ENCODE measurements at places on chromosomes 7 and 10.

DNA sequence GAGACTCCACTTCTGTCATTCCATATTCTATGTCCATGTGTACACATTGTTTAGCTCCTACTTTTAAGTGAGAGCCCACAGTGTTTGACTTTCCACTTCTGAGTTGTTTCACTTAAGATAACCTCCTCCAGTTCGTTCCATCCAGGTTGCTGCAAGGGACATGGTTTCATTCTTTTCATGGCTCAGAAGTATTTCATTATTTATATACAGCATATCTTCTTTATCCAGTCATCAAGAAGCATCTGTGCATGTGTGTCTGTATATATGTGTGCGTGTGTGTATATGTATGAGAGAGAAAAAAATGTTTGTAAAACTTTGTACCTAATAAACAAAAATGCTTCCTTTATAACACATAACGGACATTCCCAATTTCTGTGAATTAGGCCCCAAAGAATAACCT lies 6.2 kb downstream of the SEC61A2 start:
- DNase-seq: no peak

- peak; percentile 68 for DNase-seq
Measured at GRCh38 chr7:101602484-101603241, 26.4 kb downstream of the MYL10 start.

GRCh38 chr10:32132357-32132946 lies 76.2 kb upstream of the KIF5B start:
- no peak for DNase-seq

GRCh38 chr10:77350711-77351119 lies 286.9 kb downstream of the KCNMA1 start:
- peak; percentile 98 for DNase-seq

DNA sequence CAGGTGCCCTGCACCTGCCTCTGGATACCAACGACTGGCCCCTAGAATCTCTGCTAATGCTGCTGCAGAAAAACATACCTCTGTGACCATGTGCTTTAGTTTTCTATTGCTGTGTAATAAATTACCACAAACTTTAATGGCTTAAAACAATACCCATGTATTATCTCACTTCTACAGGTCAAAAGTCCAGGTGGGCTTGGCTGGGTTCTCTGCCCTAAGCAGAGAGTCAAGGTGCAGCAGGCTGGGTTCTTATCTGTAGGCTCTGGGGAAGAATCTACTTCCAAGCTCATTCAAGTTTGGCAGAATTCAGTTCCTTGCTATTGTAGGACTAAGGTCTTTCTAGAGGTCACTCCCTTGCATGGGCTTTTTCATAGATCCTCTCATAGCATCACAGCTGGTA lies 52.3 kb downstream of the CCDC71L start:
- DNase-seq: no peak

DNA sequence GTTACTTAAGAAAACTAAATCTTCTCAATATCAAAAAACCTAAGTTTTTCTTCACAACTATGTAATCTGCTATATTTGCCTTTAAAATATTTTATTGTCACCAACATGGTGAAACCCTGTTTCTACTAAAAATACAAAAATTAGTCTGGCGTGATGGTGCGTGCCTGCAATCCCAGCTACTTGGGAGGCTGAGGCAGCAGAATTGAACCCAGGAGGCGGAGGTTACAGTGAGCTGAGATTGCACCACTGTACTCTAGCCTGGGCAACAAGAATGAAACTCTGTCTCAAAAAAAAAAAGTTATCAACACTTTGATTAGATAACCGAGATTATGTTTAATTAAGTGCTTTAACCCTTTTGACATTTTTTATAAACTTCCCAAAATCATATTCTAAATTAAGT lies 28.3 kb upstream of the CLDN4 start:
- DNase-seq: no peak

GRCh38 chr10:108412323-108412722 lies 1247.8 kb upstream of the SORCS1 start:
- no peak for DNase-seq

- DNase-seq: no peak
Measured at GRCh38 chr10:74855027-74855426, 28.6 kb downstream of the KAT6B start.

DNA sequence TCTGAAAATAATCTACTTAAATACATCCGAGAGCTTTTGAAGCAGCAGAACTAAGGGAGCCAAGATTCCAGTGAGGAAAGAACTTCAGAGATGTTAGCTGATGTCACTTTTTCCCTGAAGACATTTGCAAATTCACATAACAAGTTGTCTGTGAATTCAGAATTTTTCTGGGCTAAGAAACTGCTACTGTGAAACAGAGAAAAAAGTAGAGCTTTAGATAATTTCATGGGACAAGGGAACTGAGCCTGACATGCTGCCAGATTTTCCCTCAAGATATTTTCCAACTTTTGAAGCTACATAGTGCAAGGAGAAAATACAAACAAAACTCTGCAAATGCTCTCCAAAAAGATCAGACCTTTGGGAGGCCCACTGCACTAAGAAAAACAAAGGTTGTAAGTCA lies 484.2 kb downstream of the ANKRD7 start:
- no peak for DNase-seq

DNA sequence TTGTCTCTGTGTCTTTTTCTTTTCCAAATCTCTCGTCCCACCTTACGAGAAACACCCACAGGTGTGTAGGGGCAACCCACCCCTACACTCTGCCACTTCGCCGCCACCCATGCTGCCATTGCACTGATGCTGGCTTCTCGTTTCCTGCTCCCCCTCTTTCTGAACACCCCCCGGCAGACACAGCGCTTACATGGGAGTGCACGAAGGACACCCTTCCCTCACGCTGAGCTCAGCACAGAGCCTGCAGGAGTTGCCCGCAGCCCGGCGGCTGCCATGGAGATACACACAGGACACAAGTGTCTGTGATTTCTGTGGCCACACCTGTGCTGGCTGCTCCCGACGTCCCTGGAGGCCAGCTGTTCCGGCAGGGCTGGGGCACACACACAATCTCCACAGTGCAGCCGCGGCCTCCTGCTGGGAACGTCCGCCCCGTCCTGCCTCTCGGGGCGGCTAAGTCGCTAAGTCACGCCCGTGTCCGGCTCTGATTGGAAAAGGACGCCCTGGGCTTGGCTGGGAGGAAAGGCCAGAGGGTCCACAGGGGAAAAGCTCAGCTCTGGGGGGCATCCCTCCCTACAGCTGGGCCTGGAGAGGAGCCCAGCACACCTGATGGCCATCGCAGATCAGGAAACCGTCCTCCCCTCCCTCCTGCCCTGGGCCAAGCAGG lies 349.8 kb downstream of the PTPRN2 start:
- no peak for DNase-seq

- DNase-seq: no peak
Measured at GRCh38 chr10:26890956-26891355, 30.2 kb upstream of the ABI1 start.

DNA sequence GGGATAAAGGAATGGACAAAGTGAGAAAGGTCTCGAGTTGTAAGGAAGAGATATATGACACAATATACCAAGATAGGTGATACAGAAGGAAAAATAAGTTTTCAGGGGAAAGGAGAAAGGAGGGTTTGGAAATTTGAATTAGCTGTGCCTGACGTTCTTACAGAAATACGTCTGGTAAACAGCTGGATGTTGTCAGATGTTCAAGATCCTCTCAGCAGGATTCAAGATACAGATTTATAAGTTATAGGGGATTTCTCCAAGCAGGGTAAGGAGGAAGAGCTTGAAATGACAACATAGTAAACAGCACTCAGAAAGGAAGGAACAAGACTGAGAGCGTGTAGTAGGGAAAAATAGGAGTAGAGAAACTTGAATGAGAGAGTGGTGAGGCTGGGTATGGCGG lies 1184.1 kb downstream of the TYW1 start:
- no peak for DNase-seq

GRCh38 chr10:28914701-28915100 lies 237.4 kb downstream of the BAMBI start:
- peak; percentile 65 for DNase-seq

GRCh38 chr7:90025771-90026170 lies 128.5 kb upstream of the STEAP1 start:
- DNase-seq: no peak

- DNase-seq: no peak
Measured at GRCh38 chr10:89845541-89846280, 144.3 kb downstream of the KIF20B start.

- no peak for DNase-seq
Measured at GRCh38 chr7:71753236-71753635, 621.3 kb downstream of the GALNT17 start.

DNA sequence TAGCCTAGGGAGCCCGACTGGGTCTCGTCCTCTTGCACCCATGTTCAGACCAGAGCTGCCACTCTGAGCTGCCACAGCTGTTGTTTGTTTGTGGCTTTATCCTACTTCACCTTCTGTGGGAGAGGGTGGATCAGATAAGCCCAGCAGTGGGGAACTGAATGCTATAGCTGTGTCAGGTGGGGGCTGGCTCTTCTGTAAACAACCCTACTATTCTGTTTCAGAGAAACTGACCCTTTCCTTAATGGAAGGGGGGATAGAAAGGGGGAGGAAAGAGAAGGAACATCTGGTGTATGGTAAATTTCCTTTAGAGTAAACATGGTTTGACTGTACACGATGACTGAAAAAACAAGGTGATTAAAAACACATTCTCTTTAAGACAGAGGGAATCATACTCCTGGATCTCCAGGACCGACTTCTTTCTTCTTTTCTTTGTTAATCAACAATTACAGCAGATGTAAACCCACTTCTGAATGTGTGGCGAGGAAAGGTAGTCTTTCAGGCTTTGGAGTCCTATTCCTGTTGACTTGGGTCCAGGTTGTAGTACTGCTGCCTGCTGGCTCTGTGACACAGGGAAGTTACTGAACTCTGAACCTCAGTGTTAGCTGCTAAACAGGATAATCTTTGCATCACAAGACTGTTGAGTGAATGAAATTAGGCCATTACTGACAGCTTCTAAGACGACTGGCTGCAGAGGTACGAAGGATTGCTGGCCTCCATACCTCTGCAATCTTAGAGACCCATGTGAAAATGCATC lies 6.0 kb downstream of the PRXL2A start:
- DNase-seq: no peak

GRCh38 chr10:1739751-1740150 lies 2.4 kb upstream of the ADARB2 start:
- DNase-seq: no peak

GRCh38 chr10:34489973-34490745 lies 324.9 kb downstream of the PARD3 start:
- DNase-seq: peak; percentile 67

- DNase-seq: no peak
Measured at GRCh38 chr7:128255271-128255670, 14.2 kb downstream of the LEP start.

DNA sequence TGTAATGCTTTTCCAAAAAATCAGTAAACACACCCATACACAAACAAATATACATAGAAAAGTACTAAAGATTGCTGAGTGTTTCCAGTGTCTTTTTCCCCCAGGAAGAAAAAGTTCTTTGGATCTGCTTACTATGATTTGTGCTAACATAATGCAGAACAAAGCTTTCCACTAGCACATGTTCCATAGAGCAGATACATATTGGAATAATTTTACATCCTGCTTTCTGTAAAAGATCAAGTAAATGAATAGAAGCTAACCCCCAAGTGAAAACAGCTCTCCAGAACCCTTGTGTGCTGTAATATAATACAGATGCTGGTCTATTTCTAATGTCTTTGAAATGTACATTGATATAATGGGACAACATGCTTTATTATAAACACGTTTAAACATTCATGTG lies 125.5 kb downstream of the PON1 start:
- DNase-seq: no peak

- DNase-seq: no peak
Measured at GRCh38 chr10:47243356-47243755, 56.6 kb upstream of the GDF10 start.
